ENCODE measurements at places on chromosomes 3 and 15.

GRCh38 chr3:44893097-44893496 lies 18.7 kb downstream of the TGM4 start:
- DNase-seq, result no peak

DNA sequence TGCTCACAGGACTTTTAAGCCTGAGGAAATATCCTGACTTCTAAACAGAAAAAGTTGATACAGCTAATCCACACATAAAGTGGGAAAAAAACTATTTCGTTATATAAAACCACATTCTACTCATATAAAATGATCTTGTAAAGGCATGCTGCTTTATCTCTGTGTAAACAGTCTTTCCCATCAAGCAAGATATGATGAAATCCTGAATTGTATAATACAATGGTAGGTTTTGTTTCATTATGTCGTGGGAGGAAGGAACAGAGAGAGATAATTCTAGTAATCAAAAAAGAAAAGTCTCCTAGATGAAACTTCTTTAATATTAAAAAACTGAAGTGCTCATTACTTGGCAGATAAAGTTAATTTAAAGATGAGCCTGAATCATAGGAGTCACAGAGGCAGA lies 92.6 kb upstream of the SNTN start:
- DNase-seq, result no peak

DNA sequence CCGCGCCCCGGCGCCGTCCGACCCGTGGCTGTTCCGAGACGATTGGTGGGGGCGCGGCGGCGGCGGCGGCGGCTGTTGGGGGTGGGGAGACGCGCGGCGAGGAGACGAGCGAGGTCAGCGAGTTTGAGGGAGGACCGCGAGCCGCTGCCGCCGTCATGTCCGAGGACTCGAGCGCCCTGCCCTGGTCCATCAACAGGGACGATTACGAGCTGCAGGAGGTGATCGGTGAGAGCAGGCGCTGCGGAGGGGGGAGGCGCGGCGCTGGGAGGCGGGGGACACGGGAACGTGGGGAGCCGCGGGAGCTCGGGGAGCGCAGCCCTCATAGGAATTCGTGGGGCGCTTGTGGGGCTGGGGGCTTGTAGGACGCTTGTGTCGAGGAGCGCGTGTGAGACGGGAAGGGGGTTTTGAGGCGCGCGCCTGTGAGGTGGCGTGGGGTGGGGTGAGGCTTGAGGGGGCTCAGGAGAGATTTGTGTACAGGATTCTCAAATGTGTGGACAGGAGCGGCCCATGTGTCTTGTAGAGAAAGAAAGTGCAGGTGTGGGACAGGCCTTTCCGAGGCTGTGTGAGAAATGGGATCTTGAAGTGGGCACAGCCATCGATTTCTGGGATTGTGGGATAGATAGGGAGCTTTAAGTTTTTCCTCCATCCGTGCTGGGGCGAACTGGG lies 518 bp downstream of the OXSR1 start:
- peak; percentile 66 for DNase-seq

- DNase-seq, result no peak
Observed at GRCh38 chr3:31790193-31791089, 190.6 kb downstream of the OSBPL10 start.

DNA sequence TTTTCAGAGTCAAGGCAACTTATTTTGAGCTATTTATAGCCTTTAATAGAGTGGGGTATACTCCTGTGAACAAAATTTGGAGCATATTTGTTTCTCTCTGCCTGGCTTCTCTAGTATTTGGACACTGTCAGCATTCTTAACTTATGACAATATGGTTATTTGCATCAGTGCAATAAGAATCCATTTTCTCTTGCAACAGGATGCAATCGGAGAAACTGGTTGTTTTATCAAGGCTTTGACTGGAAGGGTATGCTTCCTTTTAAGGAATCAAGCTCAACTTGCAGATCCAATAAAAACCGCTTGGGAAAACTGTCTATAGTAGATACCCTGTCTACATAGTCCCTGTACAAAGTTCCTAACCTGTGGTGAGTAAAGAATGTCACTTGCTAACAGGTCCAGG lies 106.7 kb downstream of the DPH6 start:
- no peak for DNase-seq

GRCh38 chr3:101466465-101467309 lies 46.3 kb downstream of the SENP7 start:
- DNase-seq, result no peak

DNA sequence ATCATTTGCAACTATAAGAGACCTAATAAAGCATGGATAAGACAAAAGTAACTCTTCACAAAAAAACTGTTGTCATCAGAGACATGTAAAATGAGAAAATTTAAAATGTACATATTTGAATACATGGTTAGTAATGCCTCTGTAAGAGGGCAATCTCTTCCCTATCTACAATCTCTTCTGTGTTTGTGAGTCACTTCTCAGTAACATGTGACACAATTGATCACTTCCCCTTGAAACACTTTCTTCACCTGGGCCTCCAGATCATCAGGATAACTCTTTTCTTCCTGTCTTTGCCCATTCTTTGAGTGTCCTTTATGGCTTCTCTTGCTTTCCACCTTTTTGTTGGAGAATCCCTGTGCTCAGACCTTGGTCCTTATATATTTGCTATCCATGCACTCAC lies 50.4 kb downstream of the TFDP2 start:
- no peak for DNase-seq

- DNase-seq, result no peak
Observed at GRCh38 chr3:189820365-189820720, 189.2 kb downstream of the TP63 start.

- peak; percentile 53 for DNase-seq
Observed at GRCh38 chr15:40340038-40340739, 550 bp downstream of the CCDC9B start.

GRCh38 chr15:85961821-85962220 lies 117.8 kb upstream of the AGBL1 start:
- no peak for DNase-seq

All from substantia nigra (tissue), 51 donors.